ENCODE measurements at places on chromosomes 3 and 15. TPM values are rescaled to one million over a fixed set of nuclear protein-coding genes. Genes with fewer than 3 reads are reported as not detected.

- DNase-seq = no peak
Observed at GRCh38 chr3:95752199-95752598, 1062.2 kb upstream of the EPHA6 start.

DNA sequence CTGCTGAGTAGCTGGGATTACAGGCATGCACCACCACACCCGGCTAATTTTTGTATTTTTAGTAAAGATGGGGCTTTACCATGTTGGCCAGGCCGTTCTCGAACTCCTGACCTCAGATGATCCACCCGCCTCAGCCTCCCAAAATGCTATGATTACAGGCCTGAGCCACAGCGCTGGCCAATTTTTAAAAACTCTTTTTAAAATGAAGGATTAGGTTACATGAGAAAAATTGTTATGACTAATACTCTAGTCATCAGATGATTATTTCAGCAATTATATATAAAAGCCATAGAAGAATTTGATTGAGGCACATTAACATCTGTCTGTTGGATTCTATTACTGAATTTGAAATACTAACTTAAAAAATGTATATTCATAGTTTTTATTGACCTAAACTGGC lies 134.1 kb upstream of the MNS1 start:
- DNase-seq = no peak

SLCO2A1 gene
- total RNA-seq = 0.36 TPM

FAM107A gene
- total RNA-seq = not detected
